Activated T-helper 1 cell treated with anti-CD3 and anti-CD28 coated beads, Interleukin-12 subunit alpha, Interleukin-12 subunit beta, Interleukin-2, Interleukin-4 antibody, amounts not matched to agents 30 ng/mL and 10 ng/mL and 1 ng/mL, durations not matched to agents 14 hours and 24 hours and 36 hours (primary cell): ENCODE measurements at places on chromosomes 5 and 9. TPM values are rescaled to one million over a fixed set of nuclear protein-coding genes. Genes with fewer than 3 reads are reported as not detected.

GRCh38 chr5:96157077-96157780 lies 195.6 kb upstream of the ELL2 start:
- H3K4me3 ChIP-seq, result no peak overlapping the region
- H3K4me1 ChIP-seq, result no peaks in the 10 kb centered on the region
- no peak overlapping the region for H3K27ac ChIP-seq
- H3K27me3 ChIP-seq, result peaks cover 18% of the 10 kb centered on the region

Gene OMD
- total RNA-seq, result not detected in 2 replicates

Gene C7
- not detected in 2 replicates for total RNA-seq

DNA sequence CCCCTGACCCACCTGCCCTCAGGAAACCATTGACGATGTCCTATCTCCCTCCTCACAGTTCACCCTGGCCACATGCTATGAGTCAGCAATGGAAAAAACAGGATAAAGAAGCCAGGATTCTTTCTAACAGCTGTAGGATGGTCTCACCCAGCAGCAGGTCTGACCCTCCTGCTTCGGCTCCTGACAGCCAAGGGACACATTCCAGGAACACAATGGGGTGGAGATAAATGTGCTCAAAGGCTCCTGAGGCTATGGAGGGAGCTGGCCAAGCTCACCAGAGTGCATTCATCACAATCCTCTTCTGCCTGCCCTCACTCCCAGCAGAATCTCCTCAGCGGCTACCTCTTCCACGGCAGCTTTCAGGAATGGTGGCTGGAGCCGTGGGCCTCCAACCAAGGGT lies 170.3 kb downstream of the PJA2 start:
- no peaks in the 10 kb centered on the region for H3K4me1 ChIP-seq
- H3K4me3 ChIP-seq, result no peak overlapping the region
- no peaks in the 10 kb centered on the region for H3K36me3 ChIP-seq
- DNase-seq, result no peak
- H3K27me3 ChIP-seq, result no peaks in the 10 kb centered on the region

Gene CTNNA1
- 56.6 and 58.0 TPM in 2 replicates for total RNA-seq

DNA sequence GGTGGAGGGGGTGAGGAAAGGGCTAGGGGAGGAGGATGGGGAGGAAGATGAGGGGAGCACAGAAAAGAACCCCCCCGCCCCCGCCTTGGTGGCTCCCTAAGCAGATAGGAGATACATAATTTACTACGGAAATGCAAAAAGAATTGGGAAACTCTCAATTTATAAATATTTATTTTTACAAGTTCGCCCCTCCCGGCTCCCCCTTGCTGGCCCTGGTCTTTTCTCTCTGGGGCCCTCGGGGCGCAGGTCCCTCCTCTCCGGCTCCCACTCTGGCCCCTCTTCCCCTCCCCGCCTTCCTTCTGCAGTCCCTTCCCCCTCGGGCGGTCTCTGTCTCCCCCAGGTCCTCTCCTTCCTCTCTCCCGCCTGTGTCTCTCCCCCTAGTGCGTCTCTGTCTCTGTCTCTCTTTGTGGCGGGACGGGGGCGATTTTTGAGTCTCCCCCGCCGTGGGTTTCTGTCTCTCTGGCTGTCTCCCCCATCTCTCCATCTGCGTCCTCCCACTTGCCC lies 173.6 kb upstream of the IER5L start:
- H3K27me3 ChIP-seq, result peaks cover 14% of the 10 kb centered on the region
- H3K27ac ChIP-seq, result no peak overlapping the region
- H3K4me3 ChIP-seq, result no peak overlapping the region

Gene LRRC26
- 0.21 TPM in 1 of 2 replicates, not detected in the other for total RNA-seq

GRCh38 chr5:88883836-88884607 lies 1.0 kb upstream of the MEF2C start:
- H3K27ac ChIP-seq, result no peak overlapping the region
- peak; percentile 8 for DNase-seq
- H3K36me3 ChIP-seq, result no peaks in the 10 kb centered on the region
- peaks cover 21% of the 10 kb centered on the region for H3K4me1 ChIP-seq

GRCh38 chr9:136978073-136978864 lies 965 bp downstream of the PTGDS start:
- no peak overlapping the region for H3K4me3 ChIP-seq
- H3K27me3 ChIP-seq, result peaks cover 9% of the 10 kb centered on the region
- H3K27ac ChIP-seq, result no peak overlapping the region
- peak; percentile 69 for DNase-seq
- no peaks in the 10 kb centered on the region for H3K36me3 ChIP-seq
- H3K4me1 ChIP-seq, result peaks cover 6% of the 10 kb centered on the region

Gene PIP5KL1
- total RNA-seq, result 1.1 and 1.2 TPM in 2 replicates

Gene SLC36A2
- total RNA-seq, result not detected in 2 replicates

- peaks cover 5% of the 10 kb centered on the region for H3K27me3 ChIP-seq
- H3K4me1 ChIP-seq, result peaks cover 18% of the 10 kb centered on the region
- H3K27ac ChIP-seq, result no peak overlapping the region
- peak overlapping the region; percentile 94 for H3K4me3 ChIP-seq
- no peak for DNase-seq
These were observed 43.0 kb upstream of the CLPTM1L start for GRCh38 chr5:1387876-1388275.

DNA sequence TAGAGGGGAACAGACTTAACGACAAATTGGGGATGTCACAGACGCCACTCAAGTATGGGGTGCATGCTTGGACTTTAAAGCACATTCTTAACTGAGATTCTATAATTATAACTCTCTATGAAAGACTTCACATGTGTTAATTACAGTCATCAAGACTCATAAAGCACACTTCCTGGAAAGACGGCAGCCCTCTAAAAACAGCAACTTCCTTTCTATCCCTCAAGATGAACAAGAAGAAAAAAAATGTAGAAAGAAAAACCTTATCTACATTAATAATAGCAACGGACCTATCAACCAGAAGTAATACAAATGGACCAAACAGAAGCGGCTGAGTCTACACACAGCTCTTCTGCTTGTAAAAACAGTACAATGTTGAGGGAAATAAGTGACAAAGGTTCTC lies 21.2 kb downstream of the GNAQ start:
- no peaks in the 10 kb centered on the region for H3K27me3 ChIP-seq
- DNase-seq, result no peak
- peaks cover 28% of the 10 kb centered on the region for H3K36me3 ChIP-seq
- H3K4me3 ChIP-seq, result peak overlapping the region; percentile 21

Gene QRFP
- total RNA-seq, result not detected in 2 replicates

DNA sequence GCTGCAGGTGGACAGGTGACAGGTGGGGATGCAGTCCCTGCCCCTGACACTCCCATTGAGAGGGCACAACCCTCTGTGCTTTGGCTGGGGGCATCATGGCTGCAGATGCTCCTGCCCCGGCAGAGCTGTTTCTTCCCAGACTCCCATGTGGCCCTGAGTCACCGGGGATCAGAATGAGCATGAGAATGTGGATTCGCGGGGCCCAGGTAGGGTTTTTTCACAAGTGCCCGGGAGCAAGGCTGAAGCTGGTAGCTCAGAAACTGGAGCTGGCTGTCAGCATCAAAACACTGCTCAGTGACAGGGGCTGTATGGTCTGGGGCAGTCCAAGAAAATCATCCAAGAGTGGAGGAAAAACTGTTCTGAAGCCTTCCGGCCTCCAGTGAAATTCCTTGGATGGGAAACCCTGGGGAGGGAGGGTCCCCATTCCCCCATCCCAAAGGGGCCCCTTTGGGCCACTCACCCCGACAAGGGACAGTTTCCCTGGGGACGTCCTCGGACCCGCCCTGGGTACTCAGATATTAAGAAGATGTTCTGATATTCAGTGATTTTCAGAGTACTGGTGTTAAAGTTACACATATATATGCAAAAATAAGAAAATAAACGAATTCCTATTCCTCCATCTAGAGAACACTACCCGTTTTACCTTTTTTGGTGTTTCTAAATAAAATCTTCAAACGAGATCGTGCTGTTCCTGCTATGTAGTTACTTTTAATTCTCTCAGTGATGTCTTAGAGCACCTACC lies 120.1 kb upstream of the LPCAT1 start:
- peaks cover 36% of the 10 kb centered on the region for H3K27me3 ChIP-seq
- H3K4me3 ChIP-seq, result no peak overlapping the region
- no peaks in the 10 kb centered on the region for H3K36me3 ChIP-seq

Gene JAKMIP2
- total RNA-seq, result 1.1 TPM in 2 replicates

GRCh38 chr5:178309271-178310013 lies 76.8 kb upstream of the PHYKPL start:
- H3K4me3 ChIP-seq, result no peak overlapping the region
- no peaks in the 10 kb centered on the region for H3K27me3 ChIP-seq
- no peak overlapping the region for H3K27ac ChIP-seq
- H3K36me3 ChIP-seq, result no peaks in the 10 kb centered on the region

Gene BNC2
- total RNA-seq, result not detected in 2 replicates

Gene SPINK7
- total RNA-seq, result not detected in 2 replicates

Gene SPATA31A3
- not detected in 2 replicates for total RNA-seq

Gene HMCN2
- total RNA-seq, result not detected in 2 replicates

GRCh38 chr5:157566902-157567489 lies 8.6 kb downstream of the ADAM19 start:
- H3K36me3 ChIP-seq, result peaks cover 84% of the 10 kb centered on the region
- peak overlapping the region; percentile 73 for H3K4me3 ChIP-seq
- no peak for DNase-seq
- no peaks in the 10 kb centered on the region for H3K27me3 ChIP-seq

GRCh38 chr5:79318935-79319614 lies 83.1 kb downstream of the JMY start:
- no peak overlapping the region for H3K4me3 ChIP-seq
- H3K4me1 ChIP-seq, result no peaks in the 10 kb centered on the region
- H3K27ac ChIP-seq, result no peak overlapping the region
- peaks cover 6% of the 10 kb centered on the region for H3K36me3 ChIP-seq
- no peaks in the 10 kb centered on the region for H3K27me3 ChIP-seq

- no peaks in the 10 kb centered on the region for H3K36me3 ChIP-seq
- DNase-seq, result no peak
- H3K4me1 ChIP-seq, result no peaks in the 10 kb centered on the region
- H3K27ac ChIP-seq, result no peak overlapping the region
- no peak overlapping the region for H3K4me3 ChIP-seq
These were observed 178.9 kb downstream of the MSX2 start for GRCh38 chr5:174903172-174903732.

- no peak overlapping the region for H3K4me3 ChIP-seq
- DNase-seq, result no peak
- H3K27ac ChIP-seq, result no peak overlapping the region
- H3K27me3 ChIP-seq, result peaks cover 29% of the 10 kb centered on the region
- H3K36me3 ChIP-seq, result no peaks in the 10 kb centered on the region
These were observed 911 bp downstream of the ABLIM3 start for GRCh38 chr5:149141957-149142851.

GRCh38 chr9:107208121-107208520 lies 75.0 kb upstream of the RAD23B start:
- DNase-seq, result no peak
- no peaks in the 10 kb centered on the region for H3K36me3 ChIP-seq

- no peak for DNase-seq
- H3K4me3 ChIP-seq, result no peak overlapping the region
- no peaks in the 10 kb centered on the region for H3K4me1 ChIP-seq
- H3K27ac ChIP-seq, result no peak overlapping the region
- peaks cover 16% of the 10 kb centered on the region for H3K27me3 ChIP-seq
These were observed 50.5 kb downstream of the FAM81B start for GRCh38 chr5:95441636-95442035.

Gene ZNF608
- total RNA-seq, result not detected in 2 replicates

GRCh38 chr5:57698802-57699201 lies 216.2 kb upstream of the ACTBL2 start:
- no peaks in the 10 kb centered on the region for H3K4me1 ChIP-seq
- no peak overlapping the region for H3K27ac ChIP-seq
- DNase-seq, result no peak

GRCh38 chr9:14096258-14096922 lies 217.6 kb downstream of the NFIB start:
- H3K27me3 ChIP-seq, result no peaks in the 10 kb centered on the region
- no peak for DNase-seq
- H3K27ac ChIP-seq, result no peak overlapping the region
- H3K36me3 ChIP-seq, result no peaks in the 10 kb centered on the region
- no peak overlapping the region for H3K4me3 ChIP-seq

Gene SELENOP
- total RNA-seq, result not detected in 2 replicates

DNA sequence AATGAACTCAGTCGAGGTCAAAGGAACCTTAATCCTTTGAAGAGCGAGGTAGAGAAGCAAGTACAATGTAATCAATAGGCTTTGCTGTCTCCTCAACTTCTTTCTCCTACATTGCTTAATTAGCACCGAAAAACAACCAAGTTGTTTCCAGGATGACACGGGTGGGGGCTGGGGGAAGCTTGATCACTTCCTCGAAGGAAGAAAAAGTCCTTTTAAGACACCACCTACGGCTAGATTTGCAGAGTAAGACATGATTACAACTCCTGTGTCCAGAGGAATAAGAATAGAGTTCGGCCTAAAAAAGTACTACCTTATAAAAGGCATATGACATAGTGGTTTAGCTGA lies 811 bp upstream of the ARRDC3 start:
- H3K4me1 ChIP-seq, result peaks cover 29% of the 10 kb centered on the region
- H3K36me3 ChIP-seq, result peaks cover 5% of the 10 kb centered on the region
- no peak for DNase-seq
- peak overlapping the region; percentile 100 for H3K27ac ChIP-seq
- peaks cover 3% of the 10 kb centered on the region for H3K27me3 ChIP-seq
- peak overlapping the region; percentile 98 for H3K4me3 ChIP-seq

Gene CLINT1
- 90.5 and 93.1 TPM in 2 replicates for total RNA-seq

GRCh38 chr5:111582451-111582850 lies 70.1 kb upstream of the STARD4 start:
- no peak for DNase-seq
- H3K27me3 ChIP-seq, result peaks cover 3% of the 10 kb centered on the region
- no peak overlapping the region for H3K4me3 ChIP-seq
- H3K36me3 ChIP-seq, result no peaks in the 10 kb centered on the region
- H3K4me1 ChIP-seq, result peaks cover 14% of the 10 kb centered on the region
- no peak overlapping the region for H3K27ac ChIP-seq

DNA sequence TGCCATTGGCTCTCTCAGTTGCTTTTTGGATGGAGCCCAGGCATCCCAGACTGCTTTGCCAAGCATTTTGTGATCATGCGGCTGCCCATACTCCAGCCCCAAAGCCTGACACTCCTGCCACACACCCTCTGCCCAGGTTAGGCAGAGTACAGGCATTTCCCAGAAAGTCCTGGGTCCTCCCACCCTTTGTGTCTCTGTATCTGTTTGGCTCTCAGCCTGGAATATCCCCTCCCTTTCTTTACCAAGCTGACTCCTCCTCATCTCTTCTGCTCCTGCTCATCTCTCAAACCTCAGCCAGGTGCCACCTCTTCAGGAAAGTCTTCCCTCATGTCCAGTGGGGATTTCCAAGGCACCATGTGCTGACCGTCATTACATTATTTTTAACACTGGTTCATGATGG lies 14.3 kb upstream of the SH3RF2 start:
- H3K36me3 ChIP-seq, result peaks cover 3% of the 10 kb centered on the region
- H3K27ac ChIP-seq, result no peak overlapping the region
- peaks cover 6% of the 10 kb centered on the region for H3K27me3 ChIP-seq
- H3K4me3 ChIP-seq, result no peak overlapping the region

Gene GCNT1
- 11.6 and 13.1 TPM in 2 replicates for total RNA-seq

DNA sequence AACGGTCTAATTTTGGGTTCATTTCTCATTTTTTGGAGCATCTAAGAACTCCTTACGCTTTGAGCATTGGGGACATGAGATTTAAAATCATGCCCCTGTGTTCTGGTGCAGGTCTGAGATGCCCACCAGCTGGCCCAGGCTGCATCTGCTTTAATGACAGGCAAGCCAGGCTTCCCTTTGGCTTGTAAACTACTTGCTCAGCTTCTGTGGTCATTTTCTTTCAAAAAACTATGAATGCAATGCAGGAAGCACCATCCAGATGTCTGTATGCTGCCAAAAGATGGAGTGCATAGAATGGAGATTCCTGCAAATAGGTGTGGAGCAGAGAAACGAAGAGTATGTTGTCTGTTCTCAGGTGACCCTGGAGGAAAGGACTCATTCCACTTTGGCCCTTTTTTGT lies 399.9 kb upstream of the ADAMTSL1 start:
- DNase-seq, result no peak
- no peaks in the 10 kb centered on the region for H3K36me3 ChIP-seq
- no peaks in the 10 kb centered on the region for H3K4me1 ChIP-seq
- peaks cover 2% of the 10 kb centered on the region for H3K27me3 ChIP-seq
